ENCODE measurements at places on chromosomes 11 and 22.

GRCh38 chr22:45508814-45509213, 6.1 kb downstream of the FBLN1 start:
- no peak for DNase-seq

- DNase-seq = no peak
Measured at GRCh38 chr11:130272336-130272735, 42.4 kb downstream of the ZBTB44 start.

GRCh38 chr11:93487032-93487483, 56.1 kb downstream of the SMCO4 start:
- DNase-seq = no peak

- no peak for DNase-seq
Measured at GRCh38 chr11:64546600-64546999, 44.4 kb upstream of the SLC22A12 start.

DNA sequence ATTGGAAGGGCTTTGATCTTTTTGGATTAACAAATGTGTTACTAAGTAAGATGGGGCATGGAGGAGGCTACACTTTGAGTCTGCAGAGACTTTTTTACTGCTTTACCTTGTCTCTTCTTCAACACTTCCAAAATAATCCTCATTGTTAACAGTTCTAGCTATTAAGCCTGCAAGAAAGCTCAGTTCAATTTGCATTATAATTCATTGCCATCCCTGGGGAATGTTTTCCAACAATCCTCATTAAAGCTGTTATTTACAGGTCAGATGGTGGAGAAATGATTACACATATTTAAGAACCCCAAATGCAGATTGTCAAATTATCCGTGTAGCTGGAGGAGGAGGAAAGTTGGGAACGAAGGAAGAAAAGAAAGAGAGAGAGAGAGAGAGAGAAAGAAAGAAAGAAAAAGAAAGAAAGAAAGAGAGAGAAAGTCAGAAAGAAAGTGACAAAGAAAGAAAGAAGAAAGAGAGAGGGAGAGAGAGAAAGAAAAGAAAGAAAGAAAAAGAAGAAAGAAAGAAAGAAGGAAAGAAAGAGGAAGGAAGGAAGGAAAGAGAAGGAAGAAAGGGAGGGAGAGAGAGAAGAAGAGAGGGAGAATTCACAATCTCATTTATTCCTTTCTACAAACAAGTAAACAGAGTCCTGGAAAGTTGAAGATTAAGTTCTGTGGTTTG, 443.9 kb downstream of the INSC start:
- no peak for DNase-seq

DNA sequence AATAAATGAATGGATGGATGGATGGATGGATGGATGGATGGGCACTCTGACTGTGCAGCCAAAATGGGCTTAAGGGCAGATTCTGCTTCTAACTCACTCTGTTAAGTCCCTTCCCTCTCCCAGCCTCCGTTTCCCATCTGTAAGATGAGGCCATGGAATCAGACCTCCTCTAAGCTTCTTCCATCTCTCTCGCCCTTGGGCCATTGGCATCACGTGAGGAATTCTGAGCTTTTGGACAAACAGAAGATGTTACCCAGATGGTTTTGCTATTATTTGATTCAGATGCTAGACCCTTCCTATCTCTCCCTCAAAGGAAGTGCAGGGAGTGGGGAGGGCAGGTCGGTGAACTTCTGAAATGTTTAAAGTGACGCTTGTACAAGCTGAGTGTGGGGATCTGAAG, 4.0 kb upstream of the CYTH4 start:
- no peak for DNase-seq

DNA sequence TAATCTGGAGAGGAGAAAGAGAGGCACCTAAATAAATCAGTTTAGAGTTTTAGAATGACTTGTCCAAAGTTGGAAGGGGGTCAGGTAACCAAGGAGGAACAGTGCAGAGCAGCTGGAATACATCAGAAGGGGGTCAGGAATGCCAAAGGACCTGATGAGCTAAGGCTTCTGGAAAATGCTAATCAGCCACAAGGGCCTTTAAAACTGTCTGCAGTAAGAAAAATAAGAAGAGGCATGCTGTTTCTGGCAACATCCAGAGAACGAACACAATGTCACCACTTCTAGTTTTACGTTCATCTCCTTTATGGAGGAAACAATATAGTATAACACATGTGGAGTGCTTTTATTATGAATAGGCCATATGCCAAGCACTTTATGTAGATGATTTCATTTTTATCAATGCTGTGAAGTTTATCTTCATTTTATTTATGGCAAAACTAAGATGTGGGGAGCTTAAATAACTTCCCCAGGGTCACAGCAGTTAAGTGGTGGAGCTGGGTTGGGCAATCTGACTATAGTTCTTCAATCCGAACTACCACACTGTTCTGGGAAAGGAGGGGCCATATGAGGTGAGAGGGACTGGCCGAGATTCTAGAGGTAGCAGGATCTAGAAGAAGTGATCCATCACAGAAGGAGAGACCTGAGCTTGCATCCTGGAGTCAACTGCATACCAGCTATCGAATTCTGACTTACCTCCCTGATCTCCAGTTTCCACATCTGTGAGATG, 22.6 kb downstream of the ACO2 start:
- no peak for DNase-seq

- DNase-seq = no peak
Measured at GRCh38 chr22:50703726-50704509, 31.3 kb downstream of the SHANK3 start.

GRCh38 chr11:40425168-40425567, 1034.3 kb downstream of the LRRC4C start:
- DNase-seq = no peak

DNA sequence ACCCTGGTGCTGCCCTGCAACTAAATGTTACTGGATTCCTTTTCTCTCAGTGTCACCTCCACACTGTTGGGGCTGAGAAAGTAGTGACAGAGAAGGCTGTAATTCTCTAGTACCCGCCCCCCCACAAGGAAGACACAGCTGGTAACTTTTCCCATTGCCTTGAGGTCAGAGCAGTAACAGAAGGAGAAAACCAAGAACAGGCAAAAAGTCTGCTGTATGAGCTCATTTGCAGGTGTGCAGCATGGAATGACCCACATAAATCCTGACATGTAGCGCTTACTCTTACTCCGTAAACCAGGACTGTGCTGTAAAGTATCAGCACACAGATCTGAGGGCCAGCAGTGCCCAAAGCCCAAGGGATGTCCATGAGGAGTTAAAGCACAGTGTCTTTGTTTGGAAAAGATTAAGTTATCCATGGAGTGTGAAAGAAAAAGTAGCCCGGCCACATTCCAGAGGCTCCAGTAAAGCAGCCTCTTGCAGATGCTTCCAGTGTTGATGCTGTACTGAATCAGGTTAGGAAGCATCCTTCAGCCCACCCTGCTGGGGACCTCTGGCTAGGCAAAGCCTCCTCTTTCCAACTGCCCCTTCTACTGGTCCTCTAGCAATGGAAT, 120.7 kb downstream of the PLEKHA7 start:
- DNase-seq = no peak

DNA sequence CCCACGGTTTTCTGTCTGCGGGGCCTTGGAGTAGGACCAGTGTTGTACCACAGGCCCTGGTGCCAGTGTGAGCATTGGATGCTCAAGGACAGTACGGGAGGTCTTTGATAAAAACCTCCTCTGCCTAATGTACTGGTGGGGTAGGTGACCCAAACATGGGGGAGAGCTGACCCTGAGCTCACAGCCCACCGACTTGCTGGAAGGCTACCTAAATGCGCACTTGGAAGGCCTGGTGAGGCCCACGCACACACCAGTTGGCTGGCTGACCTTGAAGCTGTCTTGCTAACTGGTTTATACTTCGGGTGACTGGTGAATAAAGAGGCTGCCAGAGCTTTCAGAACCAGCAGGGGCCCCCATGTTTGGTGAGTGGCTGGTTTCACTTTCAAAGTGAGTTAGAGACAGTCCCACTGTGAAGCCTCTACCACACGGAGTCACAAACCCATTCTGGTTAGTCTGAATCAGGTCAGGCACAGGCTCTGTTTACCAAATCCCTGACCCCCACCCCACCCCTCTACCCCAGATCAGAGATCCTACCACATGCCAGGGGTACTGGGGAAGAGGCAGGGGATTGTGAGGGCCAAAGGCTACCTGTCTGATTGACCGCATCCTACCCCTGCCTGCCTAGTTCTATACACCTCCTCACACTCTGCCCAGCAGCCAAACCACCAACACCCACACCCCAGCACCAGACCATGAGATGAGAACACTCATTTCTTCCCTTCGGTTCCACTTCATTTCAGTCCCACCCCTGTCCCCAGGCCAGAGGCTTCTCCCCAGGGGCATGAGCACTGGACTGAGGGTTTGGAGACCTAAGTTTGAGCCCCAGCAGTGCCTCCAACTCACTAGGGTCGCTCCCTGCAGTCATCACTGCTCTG, 12.7 kb upstream of the IL2RB start:
- peak; percentile 84 for DNase-seq

DNA sequence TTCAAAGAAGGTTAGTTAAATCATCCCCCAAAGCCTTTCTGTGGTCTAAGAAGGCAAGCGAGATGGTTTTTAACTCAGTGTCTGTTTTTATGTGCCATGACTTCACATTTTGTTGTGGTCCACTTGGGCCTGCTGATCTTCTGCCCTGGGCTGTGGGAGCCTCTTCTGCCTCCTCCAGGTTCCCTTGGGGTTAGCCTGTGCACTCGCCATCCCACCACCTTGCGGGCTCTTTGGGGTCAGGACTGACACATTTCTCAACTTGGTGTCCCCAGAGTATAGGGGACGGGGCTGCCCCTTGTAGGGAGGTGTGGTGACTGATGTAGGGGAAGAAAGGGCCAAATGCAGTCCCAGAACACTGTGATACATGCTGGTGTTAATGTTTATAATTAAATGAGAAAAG, 207.0 kb downstream of the TBC1D22A start:
- DNase-seq = no peak

DNA sequence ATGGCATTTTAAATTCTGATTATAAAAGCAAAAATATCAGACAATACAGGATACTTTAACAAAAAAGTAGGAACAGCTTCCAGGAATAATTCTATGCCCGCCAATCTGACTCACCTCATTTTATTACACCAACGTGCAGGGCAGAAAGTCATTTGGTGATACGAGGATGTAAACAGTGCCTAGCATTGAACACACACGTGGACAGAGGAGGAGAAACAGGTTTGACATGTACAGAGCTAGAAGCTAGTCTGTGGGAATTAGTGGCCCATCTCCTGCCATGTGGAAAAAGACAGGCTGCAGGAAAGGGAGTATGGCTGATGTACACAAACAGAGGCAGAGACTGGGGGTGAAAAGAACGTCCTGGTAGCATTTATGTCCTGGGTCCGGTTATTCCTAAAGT, 9.0 kb upstream of the SPINDOC start:
- DNase-seq = no peak

GRCh38 chr22:30742291-30743256, 47.9 kb downstream of the OSBP2 start:
- DNase-seq = no peak

DNA sequence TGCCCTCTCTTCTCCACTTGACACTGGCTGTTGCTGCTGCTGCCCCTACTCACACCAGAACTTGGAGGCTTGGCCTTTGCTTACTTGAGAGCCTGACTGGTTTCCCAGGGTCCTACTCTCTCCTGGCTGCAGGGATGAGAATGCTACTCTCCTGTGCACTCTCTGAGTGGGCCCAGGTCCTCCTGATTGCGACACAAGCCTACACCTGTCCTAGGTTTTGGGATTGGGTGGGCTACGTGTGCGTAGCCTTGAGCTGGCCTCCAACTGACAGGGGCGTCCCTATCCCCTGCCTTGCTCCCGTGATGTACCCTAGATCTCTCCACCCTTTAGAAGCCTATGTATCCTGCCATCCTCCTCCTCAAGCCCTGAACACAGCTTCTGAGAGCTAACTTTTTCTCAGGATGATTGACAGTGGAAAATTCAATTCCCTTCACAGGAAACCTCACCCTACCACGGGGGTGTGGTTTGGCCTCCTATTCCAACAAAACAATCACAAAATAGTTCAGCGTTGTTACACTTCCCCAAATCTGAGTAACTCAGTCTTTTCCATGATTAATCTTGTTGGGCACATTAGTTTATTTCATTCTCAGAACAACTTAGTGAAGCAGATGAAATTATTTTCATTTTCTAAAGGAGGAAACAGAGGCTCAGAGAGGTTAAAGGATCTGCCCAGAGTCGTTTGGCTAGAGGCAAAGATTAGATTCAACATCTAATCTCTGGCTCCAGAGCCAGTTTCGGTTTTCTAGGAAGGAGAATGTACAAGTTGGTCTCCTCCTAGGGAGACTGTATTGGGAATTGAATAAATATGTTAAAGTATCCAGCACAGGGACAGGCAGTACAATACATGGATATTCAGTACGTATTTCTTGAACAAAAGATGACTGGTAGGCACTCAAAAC, 17.6 kb upstream of the AMOTL1 start:
- no peak for DNase-seq

GRCh38 chr11:28592141-28592540, 484.0 kb downstream of the METTL15 start:
- no peak for DNase-seq

DNA sequence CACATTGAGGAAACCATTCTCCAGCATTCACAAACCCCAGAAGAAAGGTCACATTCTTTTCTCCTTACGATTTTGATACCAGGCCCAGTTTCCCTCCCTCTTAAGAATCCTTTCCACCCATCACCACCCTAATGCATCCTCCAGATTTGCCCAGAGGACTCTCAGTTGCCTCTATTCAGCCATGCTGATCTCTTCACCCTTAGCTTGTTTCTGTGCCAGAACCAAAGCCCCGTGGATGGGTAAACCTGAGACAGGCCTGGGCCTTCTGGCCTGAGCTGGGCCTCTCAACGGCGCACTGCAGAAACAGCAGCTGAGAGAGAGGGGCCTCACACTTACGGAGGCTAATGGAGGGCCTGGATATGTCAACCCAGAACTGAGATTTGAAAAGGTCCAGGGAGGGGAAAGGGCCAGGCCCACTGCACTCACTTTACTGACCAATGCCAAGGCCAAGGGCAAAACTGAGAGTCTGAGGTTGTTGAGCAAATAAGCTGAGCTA, 32.2 kb upstream of the OAF start:
- no peak for DNase-seq

GRCh38 chr11:106697058-106697457, 321.2 kb downstream of the GUCY1A2 start:
- no peak for DNase-seq

- DNase-seq = no peak
Measured at GRCh38 chr11:68958211-68958610, 22.6 kb downstream of the MRGPRD start.

DNA sequence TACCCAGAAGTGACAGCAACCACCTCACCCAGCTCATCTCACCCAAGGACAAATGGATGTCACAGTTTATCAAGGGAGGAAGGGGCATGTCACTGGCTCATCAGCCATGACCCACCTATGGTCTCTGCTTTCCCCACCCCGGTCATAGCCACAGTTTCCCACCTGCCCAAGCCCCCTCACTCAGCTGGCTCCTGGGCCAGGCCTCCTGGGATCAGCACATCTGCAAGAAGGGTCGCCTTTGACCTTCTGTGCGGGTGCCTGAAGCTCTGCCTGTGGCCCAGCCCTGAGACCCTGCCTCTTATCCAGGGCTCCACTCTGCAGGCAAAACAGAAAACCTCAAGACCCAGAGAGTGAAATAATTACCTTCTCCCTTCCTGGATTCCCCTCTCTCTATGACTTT, 236.4 kb downstream of the BUD13 start:
- DNase-seq = no peak

DNA sequence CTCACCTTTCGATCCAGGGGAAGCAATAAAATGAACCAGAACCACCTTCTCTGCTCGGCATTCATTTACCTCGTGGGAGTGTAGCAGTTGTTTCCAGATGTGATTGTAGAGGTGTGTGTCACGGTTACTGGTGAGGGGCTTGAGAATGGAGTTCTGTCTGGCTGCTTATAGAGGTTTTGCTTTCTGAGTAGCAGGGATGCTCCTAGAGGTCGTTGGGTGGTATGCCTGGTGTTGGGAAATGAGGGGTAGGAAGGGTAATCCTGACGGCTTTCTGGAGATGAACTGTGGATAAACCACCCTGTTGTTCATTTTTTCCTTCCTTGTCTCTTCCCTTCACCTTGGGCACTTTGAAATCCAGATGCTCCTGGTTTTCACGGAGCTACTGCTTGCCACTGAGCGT, 8.1 kb downstream of the TEAD1 start:
- no peak for DNase-seq
